ENCODE measurements at places on chromosomes 1 and 21.
A peak's percentile ranks its signal among the peaks of the same experiment; 100 is the strongest.

DNA sequence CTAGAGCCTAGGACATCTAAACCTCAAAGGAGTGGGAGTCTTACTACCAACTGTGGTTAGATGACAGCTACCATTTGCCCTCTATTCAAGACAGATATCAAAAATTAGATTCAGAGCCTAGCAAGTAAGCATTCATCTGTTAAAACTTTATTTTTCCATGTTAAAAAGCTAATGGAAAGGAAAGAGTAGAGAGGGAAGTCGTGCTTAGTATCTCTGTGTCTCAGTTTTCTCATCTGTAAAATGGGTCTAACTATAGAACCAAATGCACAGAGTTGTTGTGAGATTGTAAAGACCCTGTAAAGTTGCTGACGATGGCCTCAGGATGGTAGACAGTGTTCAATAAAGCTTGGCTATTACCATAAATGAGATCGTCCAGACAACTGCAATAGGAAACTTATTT is 428.5 kb upstream of the RUNX1 start:
- DNase-seq = no peak

- DNase-seq = no peak
Measured at GRCh38 chr1:58431901-58432620, 114.5 kb downstream of the OMA1 start.

- DNase-seq = peak; percentile 14
Measured at GRCh38 chr1:246566813-246567645, 773 bp downstream of the CNST start.

DNA sequence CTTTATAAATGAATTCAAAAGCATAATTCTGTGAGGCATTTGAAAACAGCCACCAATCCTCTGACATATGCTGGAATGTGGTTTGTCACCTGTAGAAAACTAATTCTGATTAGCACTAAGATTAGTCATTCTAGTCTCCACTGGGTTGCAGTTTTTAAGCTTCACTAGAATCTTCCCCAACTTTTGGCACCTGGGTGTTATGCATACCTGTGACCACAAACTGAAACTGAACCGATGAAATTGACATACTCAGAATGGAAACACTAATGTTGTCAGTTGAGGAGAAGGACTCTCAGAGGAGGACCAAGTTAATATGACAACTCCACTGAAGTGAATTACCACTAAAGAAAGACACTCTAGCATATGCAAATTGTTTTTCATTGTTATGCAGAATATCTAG is 285.8 kb upstream of the NEGR1 start:
- DNase-seq = no peak

DNA sequence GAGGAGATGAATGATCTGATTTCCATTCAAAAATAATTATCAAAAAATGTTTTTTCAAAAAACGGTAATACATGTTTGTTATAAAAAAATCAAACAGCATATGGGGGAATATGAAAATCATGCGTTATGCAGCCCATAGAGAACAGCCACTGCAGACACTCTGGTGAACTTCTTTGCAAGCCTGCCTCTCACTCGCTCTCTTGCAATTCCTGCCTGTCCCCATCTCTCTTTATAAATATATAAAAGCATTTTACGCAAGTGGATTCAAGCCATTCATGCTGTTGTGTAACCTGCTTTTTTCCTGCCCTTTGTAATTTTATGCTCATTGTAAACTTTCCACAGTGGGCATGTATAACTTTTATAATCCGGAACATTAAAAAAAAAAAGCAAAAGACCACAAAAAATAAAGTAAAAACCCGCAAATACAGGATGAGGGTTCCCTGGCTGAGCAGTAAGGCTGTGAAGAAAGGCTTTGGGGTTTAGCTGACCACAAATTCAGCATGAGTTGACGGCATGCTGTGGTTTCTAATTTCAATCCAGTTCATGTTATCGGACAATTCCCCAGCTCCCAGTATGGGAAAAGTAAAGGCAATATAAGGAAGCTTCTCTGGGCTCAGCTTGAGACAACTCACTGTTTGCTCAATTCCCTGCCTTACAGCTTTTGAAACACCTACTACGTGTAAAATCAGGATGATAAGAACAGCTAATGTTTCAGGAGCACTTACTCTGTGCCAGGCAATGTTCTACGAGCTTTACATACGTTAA is 52.8 kb upstream of the ZBTB40 start:
- no peak for DNase-seq

GRCh38 chr1:46621930-46622329 is 5.3 kb upstream of the MOB3C start:
- no peak for DNase-seq

DNA sequence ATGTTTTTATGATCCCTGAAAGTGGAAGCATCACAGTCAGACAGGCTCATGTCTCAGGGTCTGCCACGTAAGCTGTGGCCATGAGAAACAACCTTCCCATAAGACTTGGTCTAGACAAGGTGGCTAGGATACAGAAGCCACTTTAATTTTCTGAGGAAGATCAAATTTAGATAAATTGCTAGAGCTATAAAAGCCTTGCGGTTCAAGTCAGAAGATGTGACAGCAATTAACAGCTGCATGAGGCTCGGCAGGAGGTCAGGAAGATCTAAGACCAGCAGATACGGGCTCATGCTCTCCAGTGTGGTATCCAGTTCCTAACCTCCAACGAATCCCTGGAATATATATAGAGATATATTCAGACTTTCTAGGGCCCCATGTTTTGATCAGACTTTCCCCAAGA is 577.1 kb downstream of the PLPP3 start:
- no peak for DNase-seq

DNA sequence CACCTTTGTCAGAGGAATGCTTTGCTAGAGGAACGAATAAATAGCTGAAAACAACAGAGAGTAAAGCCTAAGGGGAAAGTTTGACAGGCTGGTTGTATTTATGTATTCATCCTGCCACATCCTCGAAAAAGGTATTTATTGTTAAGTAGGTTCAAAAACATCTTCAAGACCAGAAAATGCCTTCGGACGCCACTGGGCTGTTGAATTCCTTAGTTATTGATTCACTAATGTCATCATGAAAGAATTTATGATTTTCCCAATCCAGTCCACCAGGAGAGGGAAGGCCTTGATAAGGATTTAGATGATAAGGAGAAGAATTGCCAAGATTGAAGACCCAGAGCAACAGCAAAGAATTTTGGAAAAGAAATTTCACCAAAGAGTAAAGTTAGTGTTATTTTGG is 35.2 kb upstream of the MAB21L3 start:
- DNase-seq = no peak

GRCh38 chr1:73627723-73628122 is 570.3 kb downstream of the LRRIQ3 start:
- DNase-seq = no peak

- no peak for DNase-seq
Measured at GRCh38 chr1:24109686-24110475, 2.1 kb downstream of the MYOM3 start.

- DNase-seq = no peak
Measured at GRCh38 chr1:202283991-202284390, 57.7 kb downstream of the UBE2T start.

DNA sequence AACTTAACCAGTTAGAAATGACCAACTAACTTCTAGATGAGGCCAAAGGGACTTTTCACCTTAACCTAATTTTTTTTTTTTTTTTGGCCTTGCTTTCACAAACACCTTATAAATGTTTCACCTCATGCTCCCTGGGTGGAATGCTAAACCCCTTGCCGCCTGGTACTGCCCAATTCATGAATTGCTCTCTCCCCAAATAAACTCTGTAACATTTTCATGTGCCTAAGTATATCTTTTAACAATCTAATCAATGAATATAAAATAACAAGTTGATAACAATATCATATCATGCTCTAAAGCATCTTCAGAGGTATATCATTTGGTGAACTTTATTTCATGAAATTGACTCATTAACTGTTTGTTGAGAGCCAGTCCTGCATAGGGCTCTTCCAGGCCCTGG is 10.9 kb upstream of the CNN3 start:
- DNase-seq = no peak

DNA sequence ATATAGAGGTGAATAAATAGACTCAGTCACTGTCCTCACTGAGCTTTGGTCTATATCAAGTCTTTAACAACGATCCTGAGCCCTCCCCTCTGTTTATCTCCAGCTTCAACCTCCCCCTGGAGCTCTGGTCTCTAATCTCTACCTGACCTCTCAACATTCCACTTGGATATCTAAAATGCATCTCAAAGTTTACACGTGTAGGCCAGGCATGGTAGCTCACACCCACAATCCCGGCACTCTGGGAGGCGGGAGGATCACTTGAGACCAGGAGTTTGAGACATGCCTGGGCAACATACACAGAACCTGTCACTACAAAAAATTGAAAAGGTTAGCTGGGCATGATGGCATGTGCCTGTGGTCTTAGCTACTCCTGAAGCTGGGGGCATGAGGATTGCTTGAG is 53.4 kb downstream of the GADD45A start:
- DNase-seq = no peak

- DNase-seq = peak; percentile 89
Measured at GRCh38 chr1:2525920-2526823, at the start of gene PANK4. Gene PANK4 (minus strand): TSS chr1:2526596. CDS start chr1:2526587, 9 bp downstream.

DNA sequence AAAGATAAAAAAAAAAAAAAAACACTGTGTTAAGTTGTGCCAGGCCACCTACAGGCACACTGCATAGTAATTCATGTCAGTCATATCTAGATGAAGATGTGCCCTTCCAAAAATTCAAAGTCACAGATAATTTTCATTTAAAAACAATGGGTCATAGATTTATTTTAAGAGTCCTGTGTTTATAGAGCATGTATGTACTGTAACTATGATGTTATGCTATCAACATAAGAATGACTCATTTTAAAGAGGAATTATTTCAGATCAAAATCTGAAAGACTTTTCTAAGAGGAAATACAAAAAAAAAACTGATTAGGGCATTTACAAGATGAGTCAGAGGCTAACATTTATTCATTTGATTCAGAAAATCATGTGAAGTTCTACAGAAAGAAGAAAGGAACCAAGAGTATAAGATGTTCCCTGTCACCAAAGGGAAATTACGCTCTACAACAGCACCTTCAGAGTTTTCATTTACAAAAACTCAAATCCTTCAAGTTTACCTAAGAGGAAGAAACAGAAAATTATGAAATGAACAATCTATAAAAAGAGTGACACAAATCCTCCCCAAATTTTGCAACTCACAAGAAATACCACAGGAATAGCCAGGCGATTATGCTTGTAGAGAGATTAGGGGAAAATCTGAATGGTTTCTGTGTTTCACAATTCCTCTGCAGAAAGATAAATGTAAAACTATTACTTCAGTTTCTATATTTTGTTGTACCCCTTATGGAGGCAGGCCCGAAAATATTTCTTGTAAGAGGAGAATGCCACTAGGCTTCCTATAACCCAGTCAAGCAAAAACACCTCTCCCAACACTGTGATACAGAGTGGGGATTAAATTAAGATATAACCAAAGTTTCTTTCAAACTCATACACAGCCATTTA is 13.8 kb downstream of the TP53BP2 start:
- no peak for DNase-seq

DNA sequence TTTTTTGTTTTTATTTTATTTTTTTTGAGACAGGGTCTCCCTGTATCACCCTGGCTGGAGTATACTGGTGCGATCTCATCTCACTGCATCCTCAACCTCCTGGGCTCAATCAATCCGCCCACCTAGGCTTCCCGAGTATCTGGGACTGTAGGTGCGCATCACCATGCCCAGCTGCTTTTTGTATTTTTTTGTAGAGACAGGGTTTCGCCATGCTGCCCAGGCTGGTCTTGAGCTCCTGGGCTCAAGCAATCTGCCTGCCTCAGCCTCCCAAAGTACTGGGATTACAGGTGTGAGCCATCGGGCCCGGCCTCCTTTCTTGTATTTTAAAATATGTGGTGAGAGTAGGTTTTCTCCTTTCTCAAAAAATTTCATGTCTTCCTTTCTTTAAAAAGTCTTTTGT is 122.6 kb downstream of the XPR1 start:
- no peak for DNase-seq

- no peak for DNase-seq
Measured at GRCh38 chr1:10965546-10966226, 46.8 kb upstream of the TARDBP start.

GRCh38 chr1:202122639-202123335 is at the start of gene GPR37L1:
Gene GPR37L1 (plus strand): TSS chr1:202122917. CDS start chr1:202122964, 47 bp downstream.
- peak; percentile 88 for DNase-seq

Measured in ELF-1 (cell line).